ENCODE measurements at places on chromosomes 12 and 14.

DNA sequence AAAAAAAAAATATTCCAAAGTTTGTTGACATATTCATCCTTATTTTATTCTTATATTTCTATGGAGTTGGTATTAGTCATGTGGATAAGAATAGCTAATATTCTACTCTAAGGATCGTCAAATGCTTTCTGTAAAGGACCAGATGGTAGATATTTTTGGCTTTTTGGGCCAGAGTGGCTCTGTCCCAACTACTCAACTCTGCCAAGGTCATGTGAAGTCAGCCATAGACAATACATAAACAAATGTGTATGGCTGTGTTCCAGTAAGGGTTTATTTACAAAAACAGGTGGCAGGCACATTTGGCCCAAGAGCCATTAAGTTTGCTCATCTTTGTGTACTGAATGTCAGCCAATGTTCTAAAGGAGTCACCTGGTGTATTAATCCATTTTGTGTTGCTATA lies 131.8 kb downstream of the TBX5 start:
- no peak for DNase-seq

DNA sequence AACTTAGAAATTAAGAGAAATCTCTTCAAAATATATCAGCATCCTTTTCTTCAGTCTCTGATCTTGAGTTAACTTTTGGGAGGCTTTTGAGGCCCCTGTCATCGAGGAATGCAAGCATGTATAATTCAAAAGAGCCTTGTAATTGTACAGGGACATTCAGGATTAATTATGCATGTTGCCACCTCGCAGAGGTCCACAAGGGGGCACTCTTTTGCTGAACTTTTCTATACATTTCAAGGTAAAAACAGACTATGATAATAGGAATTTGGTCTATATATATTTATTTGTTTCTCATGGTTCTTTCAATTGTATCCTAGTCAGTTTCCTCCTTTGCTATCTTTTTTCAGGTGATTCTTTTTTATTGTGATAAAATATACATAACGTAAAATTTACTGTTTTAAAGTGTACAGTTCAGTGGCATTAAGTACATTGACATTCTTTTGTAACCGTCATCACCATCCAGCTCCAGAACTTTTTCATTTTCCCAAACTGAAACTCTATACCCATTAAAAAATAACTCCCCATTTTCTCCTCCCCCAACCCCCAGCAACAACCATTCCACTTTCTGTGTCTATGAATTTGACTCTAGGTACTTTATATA lies 47.0 kb upstream of the SLC2A13 start:
- peak; percentile 61 for DNase-seq

DNA sequence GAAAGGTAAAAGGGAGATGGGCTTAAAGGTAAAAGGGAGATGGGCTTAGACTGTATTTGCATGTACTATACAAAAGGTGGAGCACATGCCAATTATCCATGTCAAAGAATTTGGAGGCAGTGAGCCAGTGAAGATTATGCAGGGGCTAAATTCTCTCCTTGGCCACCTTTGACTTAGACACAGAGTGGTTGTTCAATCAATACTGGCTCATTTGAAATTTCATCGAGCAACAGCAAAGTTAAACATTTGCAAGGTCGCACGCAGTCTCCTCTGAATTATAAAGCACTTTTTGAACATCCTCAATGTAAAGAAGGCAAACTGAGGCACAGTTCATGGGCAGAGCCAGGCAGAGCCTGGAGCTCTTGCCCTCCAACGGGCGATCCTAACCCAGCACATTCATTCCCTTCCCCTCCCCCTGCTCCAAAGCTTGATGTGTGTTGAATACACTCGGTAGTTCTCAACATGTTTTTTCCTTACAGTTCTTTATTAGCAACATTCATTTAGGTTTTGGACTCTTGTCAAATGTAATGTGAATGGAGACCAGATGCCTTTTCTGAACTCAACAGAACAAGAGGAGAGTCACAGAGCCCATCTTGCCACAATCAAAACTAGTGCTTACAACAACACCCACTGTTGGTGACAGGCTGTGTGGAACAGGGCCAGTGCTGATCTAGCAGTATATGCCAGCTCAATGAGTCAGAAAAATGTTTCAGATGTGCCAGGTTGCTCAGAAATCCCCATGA lies 169.7 kb upstream of the G2E3 start:
- DNase-seq, result peak; percentile 50

- DNase-seq, result peak; percentile 76
Measured at GRCh38 chr14:104864267-104865080, 594 bp upstream of the CEP170B start.

- DNase-seq, result no peak
Measured at GRCh38 chr14:104199266-104199895, 61.0 kb downstream of the KIF26A start.

GRCh38 chr12:111773801-111774551 lies 7.2 kb downstream of the ALDH2 start:
- peak; percentile 92 for DNase-seq

GRCh38 chr14:51681411-51681810 lies 29.7 kb downstream of the FRMD6 start:
- DNase-seq, result no peak

DNA sequence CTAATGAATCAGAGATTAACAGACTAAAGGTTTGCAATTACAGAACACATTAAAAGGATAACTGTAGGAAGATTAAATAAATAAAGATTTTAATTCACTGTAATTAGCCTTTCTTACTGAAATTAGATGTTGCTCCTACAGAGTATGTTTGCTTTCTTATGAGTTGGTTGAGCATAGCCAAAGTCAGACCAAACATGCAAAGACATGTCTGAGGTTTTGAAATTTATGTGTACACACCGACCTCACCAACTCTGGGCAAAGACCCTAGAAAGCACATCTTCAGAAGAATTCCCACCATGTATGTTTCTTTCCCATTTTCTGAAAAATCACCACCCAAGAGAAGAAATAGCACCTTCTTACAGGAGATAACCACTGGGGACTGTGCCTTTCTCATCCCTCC lies 159.2 kb downstream of the PAX9 start:
- DNase-seq, result no peak

GRCh38 chr12:68007466-68007865 lies 18.2 kb downstream of the IFNG-AS1 start:
- DNase-seq, result no peak

- no peak for DNase-seq
Measured at GRCh38 chr12:131251336-131252101, 297.8 kb downstream of the ADGRD1 start.

GRCh38 chr12:104604070-104604994 lies 147.6 kb downstream of the CHST11 start:
- peak; percentile 97 for DNase-seq

GRCh38 chr12:8037947-8038346 lies 5.4 kb downstream of the FOXJ2 start:
- no peak for DNase-seq

- DNase-seq, result no peak
Measured at GRCh38 chr12:112219195-112219594, 93.8 kb downstream of the TRAFD1 start.

GRCh38 chr12:32161058-32161457 lies 54.4 kb downstream of the BICD1 start:
- DNase-seq, result no peak

- peak; percentile 94 for DNase-seq
Measured at GRCh38 chr12:88854260-88854659, 274.0 kb upstream of the KITLG start.

GRCh38 chr12:15701206-15701605 lies 88.0 kb downstream of the EPS8 start:
- peak; percentile 30 for DNase-seq

DNA sequence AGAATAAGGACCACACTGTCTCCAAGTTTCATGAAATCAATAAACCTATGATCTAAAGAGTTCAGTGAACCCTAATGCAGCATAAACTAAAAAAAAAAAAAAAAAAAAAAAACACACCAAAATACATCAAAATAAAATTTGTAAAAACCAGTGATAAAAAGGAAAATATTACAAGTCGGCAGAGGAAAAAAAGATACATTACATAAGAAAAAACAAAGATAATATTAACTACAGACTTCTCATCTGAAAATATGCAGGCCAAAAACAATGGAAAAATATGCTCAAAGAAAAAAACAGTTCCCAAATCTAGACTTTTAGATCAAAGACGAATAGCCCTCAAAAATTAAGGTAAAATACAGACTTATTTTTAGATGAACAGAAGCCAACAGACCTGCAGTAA lies 27.6 kb downstream of the MED13L start:
- no peak for DNase-seq

DNA sequence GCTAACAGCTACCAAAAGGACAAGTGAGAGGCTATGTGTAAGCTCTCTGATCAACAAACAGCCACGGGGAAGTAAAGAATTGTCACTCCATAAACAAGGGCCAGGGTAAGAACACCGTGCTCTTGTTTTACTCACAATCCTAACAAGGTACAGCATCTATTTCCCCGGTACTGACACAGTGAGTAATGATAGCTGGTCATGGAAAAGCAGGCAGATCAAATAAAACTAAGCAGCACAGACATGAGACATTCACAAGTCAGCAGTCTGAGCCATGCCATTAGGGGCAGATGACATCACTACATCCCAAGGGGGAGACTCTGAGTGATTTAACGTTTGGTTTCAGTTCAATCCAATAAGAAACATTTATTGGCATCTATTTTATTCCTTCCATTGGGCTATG lies 54.4 kb downstream of the ARL6IP4 start:
- DNase-seq, result peak; percentile 86

DNA sequence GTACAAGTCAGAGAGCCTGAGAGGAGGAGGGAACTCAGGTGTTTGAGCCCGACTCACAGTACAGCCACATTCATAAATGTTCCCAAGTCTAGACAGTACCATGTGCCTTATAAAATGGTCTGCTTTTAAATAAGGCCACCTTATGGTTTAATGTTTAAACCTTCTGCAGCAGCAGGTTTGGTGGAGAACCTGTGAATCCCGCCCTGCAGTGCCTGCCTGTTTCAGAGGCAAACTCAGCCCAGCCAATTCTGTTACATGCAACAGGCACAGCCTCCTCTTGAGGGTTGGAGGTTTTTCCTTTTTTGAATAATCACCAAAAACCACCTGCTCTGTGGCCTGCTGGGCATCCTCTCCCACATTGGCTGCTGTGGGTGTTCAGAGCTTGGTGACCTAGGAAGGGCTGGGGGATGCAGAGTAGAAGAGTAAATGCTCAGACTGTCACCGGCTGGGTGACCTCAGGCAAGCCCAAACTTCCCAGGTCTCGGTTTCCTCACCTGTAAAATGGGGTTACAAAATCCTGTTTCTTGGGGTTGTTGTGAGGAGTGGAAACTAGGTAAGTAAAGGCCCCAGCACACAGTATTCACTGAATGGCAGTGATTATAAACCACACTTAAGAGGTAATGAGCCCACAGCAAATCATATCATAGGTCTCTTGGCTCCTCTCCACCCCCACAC lies 28.0 kb downstream of the NUAK1 start:
- peak; percentile 27 for DNase-seq

DNA sequence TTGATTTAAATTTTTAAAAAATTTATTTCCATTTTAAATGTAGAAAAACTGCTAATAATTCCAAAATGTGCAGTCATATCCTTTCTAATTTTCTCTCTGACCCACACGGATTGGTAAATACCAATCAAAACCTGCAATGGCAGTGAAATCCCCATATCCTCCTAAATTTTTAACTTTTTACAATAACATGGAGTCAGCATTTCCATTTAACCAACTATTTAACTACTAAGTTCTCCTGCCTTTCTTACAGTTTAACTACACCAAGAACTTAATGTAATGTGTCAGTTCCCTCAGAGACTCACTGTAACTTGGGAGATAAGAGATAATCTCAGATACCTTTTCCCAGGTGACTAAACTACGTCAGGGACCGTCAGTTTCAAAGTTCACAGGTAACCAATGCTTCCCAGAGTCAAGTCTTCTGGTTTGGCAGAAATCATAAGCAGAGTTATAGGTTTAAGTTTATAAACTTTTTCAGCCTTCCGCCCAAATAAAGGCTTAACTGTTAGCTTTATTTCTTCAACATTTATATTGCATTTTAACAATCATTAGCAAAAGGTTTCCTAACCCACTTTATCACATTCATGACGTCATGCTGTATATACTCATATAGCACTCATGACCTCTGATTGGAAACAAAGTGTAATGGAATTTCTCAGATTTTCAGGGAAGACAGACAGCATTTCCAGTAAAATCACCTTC lies 7.6 kb downstream of the KRAS start:
- peak; percentile 9 for DNase-seq

DNA sequence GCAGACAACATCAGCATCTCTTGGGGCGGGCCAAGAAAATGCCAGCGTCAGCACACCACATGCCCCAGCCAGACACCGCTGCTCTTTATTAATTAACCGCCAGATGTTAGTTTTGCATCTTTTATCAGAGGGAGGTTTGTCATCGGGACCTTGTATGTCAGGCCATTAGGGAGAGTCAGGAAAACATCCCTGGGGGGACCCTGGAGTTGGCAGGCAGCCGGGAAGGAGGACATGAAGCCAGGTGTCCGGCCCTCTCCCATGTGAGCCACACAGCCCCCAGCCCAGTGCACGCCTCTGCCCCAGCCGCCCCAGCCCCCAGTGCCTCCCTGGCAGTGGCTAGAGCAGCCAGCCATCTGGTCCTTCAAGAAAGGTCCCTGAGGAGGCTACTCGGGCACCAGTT lies 56.9 kb upstream of the FAM222A start:
- DNase-seq, result no peak

GRCh38 chr14:64611358-64612020 lies 61.7 kb downstream of the PPP1R36 start:
- DNase-seq, result no peak

GRCh38 chr14:43988989-43989388 lies 518.1 kb downstream of the FSCB start:
- no peak for DNase-seq

DNA sequence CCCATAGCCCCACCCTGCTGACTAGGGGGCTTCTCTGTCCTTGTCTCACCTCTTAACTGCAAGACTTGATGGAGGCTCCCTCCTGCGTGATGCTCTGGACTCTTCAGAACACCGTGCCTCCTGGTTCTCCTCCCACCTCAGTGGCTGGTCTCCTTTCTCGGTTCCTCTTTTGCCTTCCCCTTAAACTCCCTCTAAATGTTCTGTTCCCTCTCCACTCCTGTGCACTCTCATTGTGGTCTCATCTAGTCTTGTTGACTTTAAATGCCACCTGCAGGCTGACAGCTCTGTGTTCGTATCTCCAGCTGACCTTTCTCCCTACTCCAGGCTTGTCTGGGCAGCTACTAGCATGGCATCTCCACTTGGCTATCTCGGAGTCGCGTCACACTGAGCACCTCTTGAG lies 28.3 kb downstream of the DYNC1H1 start:
- DNase-seq, result no peak

DNA sequence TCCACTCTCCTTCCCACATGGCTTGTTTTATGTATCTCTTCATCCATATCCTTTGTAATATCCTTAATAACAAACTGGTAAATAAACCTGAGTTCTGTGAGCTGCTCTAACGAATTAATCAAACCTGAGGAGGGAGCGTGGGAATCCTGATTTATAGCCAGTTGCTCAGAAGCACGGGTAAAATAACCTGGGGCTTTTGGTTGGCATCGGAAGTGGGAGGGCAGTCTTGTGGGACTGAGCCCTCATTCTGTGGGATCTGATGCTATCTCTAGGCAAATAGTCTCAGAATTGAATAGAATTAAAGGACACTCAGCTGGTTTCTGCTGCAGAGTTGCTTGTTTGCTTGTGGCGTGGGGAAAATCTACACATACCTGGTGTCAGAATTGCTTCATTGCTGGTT lies 17.5 kb upstream of the LDHB start:
- DNase-seq, result no peak

- no peak for DNase-seq
Measured at GRCh38 chr14:62081012-62081612, 318.9 kb downstream of the SNAPC1 start.

GRCh38 chr14:93744176-93744575 lies 44.1 kb downstream of the PRIMA1 start:
- DNase-seq, result no peak
